ENCODE measurements at places on chromosomes 2 and 18. TPM values are rescaled to one million over a fixed set of nuclear protein-coding genes. Genes with fewer than 3 reads are reported as not detected.

Gene TFPI
- total RNA-seq = 94.6 TPM

Gene DLX2
- not detected for total RNA-seq

Gene EVA1A
- 3.4 TPM for total RNA-seq

Gene FMNL2
- 81.1 TPM for total RNA-seq

Gene CXCR1
- total RNA-seq = 0.89 TPM

Gene HNMT
- total RNA-seq = 61.6 TPM

Gene B3GNT7
- 5.9 TPM for total RNA-seq

Gene MSH2
- total RNA-seq = 73.4 TPM

Gene DSG4
- not detected for total RNA-seq

Gene GALNT14
- total RNA-seq = 8.4 TPM

Gene ALLC
- 2.3 TPM for total RNA-seq

Gene MYL1
- 3.6 TPM for total RNA-seq

Gene FAM237A
- not detected for total RNA-seq

Gene RGPD6
- 121 TPM for total RNA-seq

DNA sequence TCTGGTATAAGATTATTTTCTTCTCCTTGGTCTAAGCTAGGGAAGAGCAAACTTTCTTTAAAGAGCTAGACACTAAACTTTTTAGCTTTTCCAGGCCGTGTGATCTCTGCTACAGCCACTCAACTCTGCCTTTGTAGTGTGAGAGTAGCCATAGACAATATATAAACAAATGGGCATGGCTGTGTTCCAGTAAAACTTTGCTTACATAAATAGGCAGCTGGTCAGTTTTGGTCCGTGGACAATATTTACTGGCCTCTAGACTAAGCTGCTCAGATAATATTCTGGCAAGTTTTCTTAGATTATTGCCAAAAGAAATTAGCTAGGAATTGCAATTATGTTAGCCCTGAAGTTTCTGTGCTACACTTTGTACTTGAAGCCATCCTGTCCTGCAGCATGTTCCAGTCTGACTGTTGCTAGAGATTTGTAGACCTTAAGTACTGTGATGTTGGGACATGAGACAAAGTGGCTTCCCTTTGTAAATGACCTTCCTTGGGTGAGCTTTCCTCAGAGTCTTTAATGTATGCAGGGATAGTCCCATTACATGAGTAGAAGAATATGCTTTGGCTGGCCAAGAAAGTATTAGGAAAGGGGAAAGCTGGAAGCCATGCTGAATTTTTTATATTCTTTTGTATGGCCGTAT lies 126.9 kb downstream of the SOX11 start:
- no peak for DNase-seq

DNA sequence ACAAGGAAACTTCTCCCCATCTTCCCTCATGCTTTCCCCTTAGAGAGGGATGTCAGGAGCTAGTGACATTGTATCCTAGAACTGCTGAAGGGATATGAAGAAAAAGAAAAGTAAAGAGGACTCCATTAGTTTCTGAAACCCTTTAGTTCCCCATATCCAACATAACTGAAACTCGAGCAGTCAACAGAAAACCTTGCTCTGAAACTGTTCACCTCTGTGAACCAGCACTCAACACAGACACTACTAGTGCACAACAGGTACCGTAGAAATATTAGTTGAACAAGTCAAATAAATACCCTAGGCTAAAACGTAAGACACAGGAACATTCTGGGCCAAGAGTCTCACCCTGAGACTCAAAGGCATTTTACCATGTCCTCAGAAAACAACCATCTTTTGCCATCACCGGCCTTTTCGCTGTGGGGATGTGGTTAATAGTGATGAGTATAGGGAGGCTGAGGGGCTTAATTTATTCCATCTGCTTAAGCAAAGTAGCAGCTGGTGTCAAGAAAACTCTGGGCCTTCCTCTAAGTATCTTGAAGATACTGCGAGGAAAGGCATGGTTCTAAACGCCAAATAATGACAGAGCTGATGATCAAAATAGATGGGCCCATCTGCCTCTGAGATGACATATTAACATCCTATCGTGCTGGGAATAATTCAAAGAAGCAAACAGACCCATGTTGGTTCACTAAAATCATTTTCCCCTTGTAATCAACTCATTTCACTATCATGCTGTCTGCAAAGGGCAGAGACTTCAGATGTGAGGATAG lies 156.8 kb downstream of the STK39 start:
- DNase-seq = no peak

- no peak for DNase-seq
Measured at GRCh38 chr2:85436836-85437487, 18.4 kb downstream of the SH2D6 start.

GRCh38 chr2:3982160-3982559 lies 278.8 kb downstream of the DCDC2C start:
- DNase-seq = no peak

DNA sequence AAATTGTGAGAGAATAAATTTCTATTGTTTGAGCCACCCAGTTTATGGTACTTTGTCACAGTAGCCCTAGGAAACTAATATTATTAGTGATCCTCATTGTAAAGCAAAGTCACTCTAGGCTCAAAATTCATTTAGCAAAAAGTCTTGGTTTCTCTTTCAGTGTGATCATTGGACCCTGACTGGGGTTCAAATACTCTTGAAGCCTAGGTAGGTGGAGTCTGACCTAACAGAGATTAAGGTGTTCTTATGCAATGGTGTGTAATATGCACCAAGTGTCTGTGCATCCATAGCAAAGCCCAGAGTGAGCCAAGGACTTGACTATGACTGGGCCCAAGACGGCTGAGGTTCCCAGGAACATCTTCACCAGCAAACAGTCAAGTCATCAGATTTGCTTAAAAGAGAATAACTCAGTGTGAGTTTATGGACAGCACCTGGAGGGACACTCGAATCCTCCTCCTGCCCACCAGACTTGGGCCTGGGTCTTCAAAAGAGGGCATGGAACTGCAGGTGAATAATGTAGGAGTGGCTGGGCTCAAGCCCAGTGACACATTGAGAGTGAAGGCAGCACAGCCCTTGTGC lies 51.1 kb upstream of the BCL11A start:
- DNase-seq = no peak

DNA sequence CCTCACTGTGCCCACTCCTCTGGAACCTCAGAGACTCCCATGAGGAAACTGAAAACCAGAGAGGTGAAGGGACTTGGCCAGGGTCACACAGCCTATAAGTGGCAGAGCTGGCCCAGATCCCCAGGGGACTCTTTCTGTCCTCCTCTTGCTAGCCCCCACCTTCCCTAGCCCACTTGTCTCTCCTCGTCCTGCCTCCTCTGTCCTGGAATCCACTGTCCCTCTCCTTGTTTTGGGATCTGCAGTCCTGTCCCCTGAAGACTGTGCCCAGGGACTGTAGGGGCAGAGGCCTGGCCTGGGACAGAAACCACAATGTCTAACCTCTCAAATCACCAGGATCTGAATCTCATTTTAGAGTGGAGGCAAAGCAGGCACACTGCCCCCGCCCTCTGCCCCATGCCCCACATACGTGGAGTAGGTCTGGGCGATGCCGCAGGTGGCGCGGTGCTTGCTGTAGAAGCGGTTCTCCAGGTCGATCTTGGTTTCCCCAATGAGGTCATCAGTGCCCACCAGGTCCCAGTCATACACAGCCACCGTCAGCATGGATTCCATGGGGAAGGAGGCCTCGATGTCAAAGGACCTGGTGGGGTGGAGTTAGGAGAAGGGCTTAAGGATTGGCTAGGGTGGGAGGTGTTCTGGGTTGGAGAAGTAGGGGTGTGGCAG lies 12.5 kb downstream of the OTOF start:
- DNase-seq = no peak

- DNase-seq = no peak
Measured at GRCh38 chr2:131152074-131152473, 46.9 kb downstream of the PLEKHB2 start.

- no peak for DNase-seq
Measured at GRCh38 chr2:112184121-112184520, 45.9 kb downstream of the FBLN7 start.

DNA sequence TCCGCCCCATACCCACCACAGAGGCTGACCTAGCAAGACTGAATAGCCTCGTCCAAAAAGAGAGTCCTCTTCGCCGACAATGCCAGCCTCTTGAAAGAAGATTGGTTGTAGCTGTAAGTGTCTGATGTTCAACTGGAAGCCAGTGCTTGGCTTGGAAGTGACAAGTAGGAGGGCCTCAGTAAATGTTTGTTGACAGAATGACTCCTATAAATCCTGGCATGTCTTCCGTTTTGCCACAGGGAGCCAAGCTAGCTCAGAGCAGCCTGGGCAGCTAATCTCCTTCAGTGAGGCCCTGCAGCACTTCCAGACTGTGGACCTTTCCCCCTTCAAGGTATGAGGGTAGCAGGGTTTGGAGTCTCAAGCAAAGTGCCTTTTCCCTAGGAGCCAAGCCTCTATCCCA lies 14.9 kb downstream of the ELMOD3 start:
- no peak for DNase-seq

DNA sequence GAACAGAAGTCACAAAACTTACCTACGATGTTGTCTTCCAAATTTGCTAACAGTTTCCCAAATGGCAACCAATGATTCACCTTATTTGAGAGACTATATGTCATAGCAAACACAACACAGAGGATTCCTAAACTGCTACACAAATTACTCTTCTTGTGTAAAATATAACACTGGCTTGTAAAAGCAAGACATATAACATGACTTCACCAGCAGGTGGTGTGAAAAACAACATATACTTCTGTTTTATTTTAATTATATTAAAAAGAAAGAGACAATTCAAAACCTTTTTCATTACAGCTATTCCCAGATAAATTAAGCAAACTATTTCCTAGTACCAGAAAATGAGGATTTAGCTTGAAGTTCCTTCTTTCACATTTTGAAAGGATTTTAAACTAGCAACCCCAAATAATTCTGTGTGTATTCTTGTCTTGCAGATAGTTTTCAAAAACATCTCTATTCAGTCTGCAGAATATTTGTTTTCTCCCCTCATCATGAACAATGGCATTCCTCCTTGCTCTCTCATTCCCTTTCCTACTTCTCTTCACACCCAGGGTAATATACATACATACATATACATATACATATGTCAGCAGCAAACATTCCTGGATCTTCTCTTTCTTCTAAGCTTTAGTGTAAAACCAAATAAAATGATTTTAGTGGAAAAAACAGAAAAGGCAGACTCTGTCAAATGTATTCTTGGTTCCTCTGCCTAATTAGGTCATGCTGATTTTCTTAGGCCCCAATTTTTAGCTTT lies 62.1 kb downstream of the SCN3A start:
- no peak for DNase-seq

DNA sequence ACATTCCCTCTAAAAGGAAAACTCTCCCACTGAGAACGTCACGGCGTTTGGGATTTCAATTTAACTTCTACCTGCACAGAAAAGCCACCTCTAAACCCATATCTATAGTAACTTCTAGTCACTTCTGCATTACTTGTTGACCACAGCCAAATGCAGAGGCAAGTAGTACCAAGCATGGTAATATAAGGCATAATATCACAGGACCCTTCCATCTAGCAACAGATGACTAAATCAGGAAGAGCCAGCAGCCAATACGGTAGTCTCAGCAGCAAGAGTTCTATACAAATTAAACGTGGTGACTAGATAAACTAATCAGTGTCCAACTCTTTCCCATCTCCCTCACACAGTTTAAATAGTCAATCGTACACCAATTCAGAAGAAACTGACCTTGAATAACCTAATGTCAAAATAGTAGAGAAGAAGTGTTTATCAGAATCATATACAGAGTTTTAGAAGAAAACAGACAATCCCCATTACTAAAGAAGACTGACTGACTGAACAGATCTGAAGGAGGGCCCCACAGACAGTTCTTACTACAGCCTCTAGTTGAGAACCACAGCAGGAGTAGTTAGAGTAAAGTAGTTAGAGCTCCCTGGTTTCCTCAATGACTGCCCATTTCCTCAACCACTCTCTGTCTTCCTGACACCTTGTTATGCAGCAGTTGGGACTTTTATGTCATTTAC lies 30.0 kb downstream of the MEMO1 start:
- DNase-seq = no peak

- no peak for DNase-seq
Measured at GRCh38 chr2:192137451-192137850, 57.3 kb downstream of the TMEFF2 start.

DNA sequence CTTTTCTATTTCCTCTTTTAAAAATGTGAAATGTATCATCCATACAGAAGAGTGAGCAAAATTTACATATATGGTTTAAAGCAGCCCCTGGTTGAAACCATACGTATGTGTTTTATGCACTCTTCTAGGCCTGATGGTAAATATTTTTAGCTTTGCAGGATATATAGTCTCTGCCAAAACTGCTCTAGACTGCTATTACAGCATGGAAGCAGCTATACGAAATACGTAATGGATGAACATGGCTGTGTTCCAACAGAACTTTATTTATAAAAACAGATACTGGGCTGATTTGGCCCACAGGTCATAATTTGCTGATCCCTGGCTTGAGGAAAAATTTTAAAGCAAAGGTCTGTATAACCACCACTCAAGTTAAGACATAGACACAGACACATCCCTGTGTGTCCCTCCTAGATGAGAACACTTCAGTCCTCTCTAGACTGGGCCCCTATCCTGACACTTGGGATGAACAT lies 42.5 kb upstream of the ATP8B1 start:
- DNase-seq = no peak

- no peak for DNase-seq
Measured at GRCh38 chr18:35861367-35862118, 110.9 kb upstream of the RMP24 start.

- DNase-seq = no peak
Measured at GRCh38 chr18:55650363-55650870, 62.4 kb upstream of the TCF4 start.

- peak; percentile 55 for DNase-seq
Measured at GRCh38 chr2:129178356-129178755, 801.1 kb upstream of the RAB6C start.

GRCh38 chr18:79394534-79395307 lies 1.0 kb upstream of the NFATC1 start:
- DNase-seq = peak; percentile 39

DNA sequence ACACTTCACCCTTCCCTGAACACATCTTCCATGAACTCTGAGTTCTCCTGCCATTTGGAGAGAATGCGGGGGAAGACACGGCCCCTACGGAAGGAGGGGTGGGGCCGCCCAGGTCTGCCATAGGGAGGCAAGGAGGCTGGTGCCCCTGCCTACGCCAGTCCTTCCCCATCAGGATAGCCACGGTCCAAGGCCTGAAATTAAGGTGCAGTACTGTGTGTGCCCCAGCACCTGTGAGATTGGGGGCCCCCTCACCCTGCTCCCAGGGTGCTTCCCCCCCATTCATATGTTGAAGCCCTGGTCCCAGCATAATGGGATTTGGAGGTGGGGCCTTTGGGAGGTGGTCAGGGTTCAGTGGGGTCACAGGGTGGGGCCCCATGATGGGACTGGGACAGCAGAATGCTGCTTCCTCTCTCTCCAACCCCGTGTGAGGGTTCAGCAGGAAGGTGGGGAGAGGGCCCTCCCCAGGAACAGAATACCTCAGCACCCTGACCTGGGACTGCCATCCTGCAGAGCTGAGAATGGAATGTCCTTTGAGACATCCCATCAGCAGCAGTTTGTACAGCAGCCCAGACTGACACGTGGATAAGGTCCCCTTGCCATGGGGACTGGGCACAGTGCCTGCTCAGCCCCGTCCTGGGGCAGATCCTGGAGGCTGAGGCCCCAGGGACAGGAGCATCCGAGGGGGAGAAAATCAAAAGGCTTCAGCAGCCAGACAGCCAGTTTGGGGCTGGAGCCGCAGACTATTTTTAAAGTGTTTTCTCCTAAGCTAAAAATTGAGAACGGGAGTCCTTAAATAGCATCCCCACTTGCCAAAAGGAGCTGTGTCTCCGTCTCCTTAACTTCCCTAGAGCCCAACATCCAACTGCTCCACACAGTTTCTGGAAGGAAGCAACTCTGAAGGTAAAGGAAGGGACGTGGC lies 105.1 kb downstream of the NDUFA10 start:
- no peak for DNase-seq

GRCh38 chr18:7221424-7222155 lies 9.3 kb upstream of the LRRC30 start:
- no peak for DNase-seq

Measured in spinal cord (tissue), 10 donors.